SJSA1 (cell line): ENCODE measurements at places on chromosomes 12 and 14.

- DNase-seq, result no peak
Measured at GRCh38 chr14:47065326-47065725, 413.7 kb upstream of the RPL10L start.

- no peak for DNase-seq
Measured at GRCh38 chr12:80811957-80812708, 95.4 kb downstream of the MYF5 start.

DNA sequence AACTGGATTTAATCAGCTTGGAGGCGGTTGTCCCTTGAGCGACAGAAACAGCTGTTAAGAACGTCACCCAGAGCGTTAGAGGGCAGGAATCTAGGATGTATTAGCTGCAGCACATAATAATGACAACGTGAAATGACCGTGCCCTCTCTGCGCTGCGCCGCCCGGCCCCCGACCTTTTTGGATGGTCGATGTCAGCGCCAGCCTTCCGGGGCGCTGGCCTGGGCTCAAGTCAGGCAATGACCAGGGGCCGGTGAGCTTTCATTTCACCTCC lies 427 bp upstream of the TMEM120B start:
- DNase-seq, result no peak

GRCh38 chr12:57105011-57105753 lies 6.0 kb downstream of the STAT6 start:
- no peak for DNase-seq

GRCh38 chr12:51721282-51721940 lies 127.1 kb downstream of the FIGNL2 start:
- no peak for DNase-seq

DNA sequence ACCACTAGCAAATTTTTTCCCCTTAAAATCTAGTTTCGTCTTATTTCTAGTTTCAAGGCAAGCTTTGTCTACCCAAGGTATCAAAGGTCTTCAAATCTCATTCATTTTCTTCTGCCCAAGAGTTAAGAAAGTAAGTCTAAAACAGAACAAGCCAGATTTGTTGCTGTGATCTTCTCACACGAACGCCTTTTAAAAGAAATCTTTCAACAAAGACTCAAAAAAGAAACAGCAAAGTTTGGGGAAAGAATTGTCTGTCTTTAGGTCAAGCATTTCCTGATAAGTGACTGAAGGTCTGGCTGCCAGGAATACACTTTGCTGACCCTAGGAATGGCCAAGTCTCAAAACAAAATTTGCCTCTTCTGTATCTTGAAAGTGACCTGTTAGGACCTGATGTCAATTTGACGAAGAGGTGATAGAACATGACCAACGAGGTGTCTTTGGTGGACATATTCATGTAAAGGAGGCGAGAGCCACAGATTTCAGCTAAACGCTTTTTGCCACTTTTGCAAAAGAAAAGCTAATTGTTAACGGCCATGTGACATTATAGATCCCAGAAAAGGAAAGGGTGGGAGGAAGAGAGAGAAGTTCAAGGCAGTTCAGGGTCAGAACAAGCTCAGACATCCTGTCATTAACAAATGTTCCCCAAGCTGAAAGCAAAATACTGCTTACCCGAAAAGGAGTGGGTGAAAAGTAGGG lies 1.7 kb downstream of the CDK17 start:
- DNase-seq, result no peak

DNA sequence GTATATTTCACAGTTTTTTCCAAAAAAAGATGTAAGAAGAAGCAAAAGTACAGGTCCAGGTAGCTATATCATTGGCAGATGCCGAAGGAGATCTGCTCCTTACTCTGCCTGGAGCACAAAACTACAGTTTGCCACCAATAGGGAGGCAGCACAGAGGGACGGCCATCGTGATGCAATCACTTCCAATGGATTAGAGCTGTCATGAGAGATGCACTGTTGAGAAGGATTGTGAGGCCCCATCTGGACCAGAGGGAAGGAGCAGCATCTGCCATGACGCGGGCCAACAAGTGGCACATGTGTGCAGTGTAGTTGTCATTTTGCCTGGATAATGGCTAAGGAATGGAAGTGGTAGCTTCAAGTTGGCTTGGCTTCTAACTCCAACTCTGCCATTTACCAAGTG lies 318.8 kb upstream of the FKBP4 start:
- DNase-seq, result no peak

GRCh38 chr12:57868221-57868620 lies 21.7 kb upstream of the CTDSP2 start:
- no peak for DNase-seq

GRCh38 chr14:32072676-32073075 lies 4.4 kb upstream of the ARHGAP5 start:
- no peak for DNase-seq

- peak; percentile 33 for DNase-seq
Measured at GRCh38 chr12:105935981-105936380, 202.8 kb downstream of the NUAK1 start.

- DNase-seq, result no peak
Measured at GRCh38 chr14:64826845-64827244, 52.9 kb downstream of the SPTB start.

- no peak for DNase-seq
Measured at GRCh38 chr12:112998987-112999767, 20.9 kb downstream of the OAS2 start.

GRCh38 chr12:94716339-94716738 lies 66.0 kb upstream of the TMCC3 start:
- DNase-seq, result no peak

DNA sequence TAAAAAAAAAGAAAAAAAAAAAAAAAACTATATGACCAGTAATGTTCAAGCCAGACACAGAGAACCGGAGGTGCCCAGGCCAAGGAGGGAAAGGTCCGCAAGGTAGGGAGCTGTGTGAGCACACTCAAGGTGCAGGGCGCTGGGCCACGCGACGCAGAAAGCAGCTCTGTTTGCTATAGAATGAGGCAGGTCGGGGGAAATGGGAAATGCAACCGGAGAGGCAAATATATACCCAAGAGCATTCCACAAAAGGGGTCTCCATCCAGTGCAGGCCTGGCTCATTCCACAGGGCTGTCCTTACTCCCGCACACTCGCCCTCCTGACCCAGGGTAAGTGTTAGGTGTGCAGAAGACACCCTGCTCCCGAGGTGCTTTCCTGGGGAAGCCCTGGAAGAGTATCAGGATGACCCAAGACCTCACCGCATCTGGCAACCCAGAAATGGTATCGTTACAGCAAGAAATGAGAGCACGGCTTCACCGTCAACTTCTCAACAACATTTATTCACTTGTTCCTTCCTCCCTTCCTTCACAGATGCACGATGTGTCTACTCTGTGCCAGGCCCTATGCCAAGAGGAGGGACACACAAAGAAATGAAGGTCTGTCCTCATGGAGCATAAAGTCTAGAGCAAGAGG lies 86.4 kb downstream of the BCL11B start:
- DNase-seq, result no peak
